ENCODE measurements at places on chromosomes 12 and 14.

DNA sequence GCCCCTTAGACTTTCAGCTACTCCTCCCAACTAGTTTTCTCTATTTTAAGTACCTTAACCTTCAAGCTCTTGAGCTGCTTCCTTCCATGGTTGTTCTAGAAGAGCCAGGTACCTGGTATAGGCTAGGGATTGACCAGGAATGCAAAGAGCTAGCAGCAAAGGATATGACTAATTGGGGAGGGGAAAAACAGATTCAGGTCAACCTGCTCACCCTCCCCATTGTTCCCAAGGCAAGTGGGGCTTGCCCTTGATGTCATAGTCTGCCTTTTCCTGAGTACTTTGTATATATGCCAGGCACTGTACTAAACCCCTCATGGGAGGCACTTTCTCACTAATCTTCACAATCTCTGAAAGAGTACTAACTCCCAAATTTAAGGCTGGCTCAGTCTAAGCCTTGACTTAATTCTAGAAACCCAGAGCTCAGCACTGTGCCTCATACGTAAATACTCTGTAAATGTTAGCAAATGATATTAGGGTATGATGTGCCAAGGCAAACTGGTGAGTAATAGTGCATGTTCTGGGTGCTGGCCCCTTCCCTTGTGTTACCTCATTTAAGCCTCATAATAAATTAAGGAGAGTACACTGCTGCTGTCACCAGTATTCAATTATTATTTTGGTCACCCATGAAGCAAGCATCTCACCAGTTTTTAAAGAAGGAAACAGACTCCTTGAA, 42.2 kb downstream of the SUDS3 start:
- no peak for DNase-seq

- no peak for DNase-seq
Measured at GRCh38 chr12:25115677-25116076, 79.3 kb downstream of the DNAI7 start.

GRCh38 chr12:18443768-18444437, 182.6 kb downstream of the PIK3C2G start:
- no peak for DNase-seq

GRCh38 chr14:69818758-69819191, 21.7 kb upstream of the SLC10A1 start:
- DNase-seq = peak; percentile 81

DNA sequence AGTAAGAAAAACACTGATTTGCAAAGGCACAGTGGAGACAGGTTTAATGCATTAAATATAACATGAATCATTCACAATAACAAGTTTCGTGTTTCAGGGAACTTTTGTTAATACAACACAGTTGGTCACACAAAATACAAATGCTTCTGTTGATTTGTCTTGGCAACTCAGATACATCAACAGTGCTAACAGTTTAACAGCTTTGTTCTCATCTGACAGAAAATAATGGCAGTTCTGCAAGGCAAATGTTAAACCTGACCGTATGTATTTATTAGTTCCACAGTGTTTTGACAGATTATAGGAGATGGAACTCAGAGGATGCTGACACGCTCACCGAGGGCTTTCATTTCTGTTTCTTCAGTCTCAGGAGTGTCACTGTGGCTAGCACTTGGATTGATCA, 350.7 kb downstream of the PRKD1 start:
- no peak for DNase-seq

DNA sequence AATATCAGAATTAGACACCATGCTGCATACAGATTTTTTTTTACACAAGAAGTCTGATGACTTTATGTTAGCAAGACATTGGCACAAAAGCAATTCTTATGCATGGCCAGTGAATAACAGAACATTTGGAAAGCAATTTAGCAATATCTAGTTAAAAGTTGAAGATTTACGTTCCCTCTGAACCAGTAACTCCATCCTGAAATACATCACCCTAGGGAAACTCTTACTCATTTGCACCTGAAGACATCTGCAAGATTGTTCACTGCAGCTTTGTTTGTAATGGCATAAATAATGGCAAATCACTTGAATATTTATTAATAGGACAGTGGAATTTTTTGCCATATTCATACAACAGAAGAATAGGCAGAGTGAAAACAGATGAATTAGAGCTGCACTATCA, 670.0 kb upstream of the NOVA1 start:
- DNase-seq = no peak

- no peak for DNase-seq
Measured at GRCh38 chr12:6552140-6552551, 3.7 kb downstream of the IFFO1 start.

DNA sequence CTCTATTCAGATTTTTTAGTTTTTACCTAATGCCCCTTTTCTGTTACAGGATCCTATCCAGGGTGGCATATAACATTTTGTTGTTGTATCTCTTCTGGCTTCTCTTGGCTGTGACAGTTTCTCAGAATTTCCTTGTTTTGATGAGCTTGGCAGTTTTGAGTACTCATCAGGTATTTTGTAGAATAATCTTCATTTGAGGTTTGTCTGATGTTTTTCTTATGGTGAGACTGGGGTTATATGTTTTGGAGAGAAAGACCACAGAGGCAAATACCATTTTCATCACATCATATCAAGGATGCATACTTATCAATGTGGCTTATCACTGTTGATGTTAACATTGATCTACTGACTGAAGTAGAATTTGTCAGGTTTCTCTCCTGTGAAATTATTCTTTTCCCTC, 14.0 kb upstream of the LYZ start:
- DNase-seq = no peak

GRCh38 chr12:42372154-42372791, 46.3 kb downstream of the PPHLN1 start:
- DNase-seq = peak; percentile 56
